Fibroblast of skin of left quadriceps (primary cell): ENCODE measurements at places on chromosomes 3 and 15.

- DNase-seq, result no peak
Observed at GRCh38 chr3:193375614-193376013, 2.9 kb downstream of the ATP13A5 start.

GRCh38 chr3:61605589-61606175 is 44.3 kb downstream of the PTPRG start:
- DNase-seq, result no peak

DNA sequence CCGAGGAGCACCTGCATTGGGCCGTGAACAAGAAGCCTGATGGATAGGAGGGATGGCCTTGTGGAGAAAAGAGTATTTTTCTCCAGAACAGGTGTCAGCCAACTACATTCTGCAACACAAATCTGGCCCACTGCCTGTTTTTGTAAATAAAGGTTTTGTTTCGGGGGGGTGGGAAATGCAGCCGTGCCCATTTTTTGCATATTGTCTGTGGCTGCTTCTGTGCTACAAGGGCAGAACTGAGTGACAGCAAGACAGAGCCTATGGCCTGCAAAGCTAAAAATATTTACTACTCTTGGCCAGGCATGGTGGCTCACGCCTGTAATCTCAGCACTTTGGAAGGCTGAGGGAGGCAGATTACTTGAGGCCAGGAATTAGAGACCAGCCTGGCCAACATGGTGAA is 95.9 kb upstream of the AKAP13 start:
- no peak for DNase-seq

GRCh38 chr3:150844484-150844883 is 60.8 kb downstream of the MINDY4B start:
- no peak for DNase-seq

DNA sequence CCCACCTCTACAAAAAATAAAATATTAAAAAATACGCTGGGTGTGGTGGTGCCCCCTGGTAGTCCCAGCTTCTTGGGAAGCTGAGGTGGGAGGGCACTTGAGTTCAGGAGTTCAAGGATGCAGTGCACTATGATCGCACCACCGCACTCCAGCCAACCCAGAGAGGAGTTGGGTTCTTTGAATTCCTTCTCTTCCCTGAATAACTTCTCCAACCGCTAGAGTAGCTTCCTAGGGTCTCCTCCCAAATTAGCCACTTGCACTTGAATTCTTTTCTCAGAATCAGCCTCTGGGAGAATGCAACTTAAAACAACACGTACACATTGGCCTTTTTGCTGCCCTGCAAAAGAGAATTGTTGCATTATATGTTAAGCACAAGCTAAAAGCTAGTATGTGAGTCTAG is 272.5 kb downstream of the ABHD5 start:
- DNase-seq, result no peak

GRCh38 chr3:155995525-155996370 is 124.6 kb upstream of the KCNAB1 start:
- DNase-seq, result peak; percentile 23

GRCh38 chr3:175307642-175308041 is 448.5 kb downstream of the NAALADL2 start:
- DNase-seq, result no peak

GRCh38 chr3:31331278-31331677 is 201.4 kb upstream of the STT3B start:
- no peak for DNase-seq

- no peak for DNase-seq
Observed at GRCh38 chr3:2839876-2840275, 270.3 kb downstream of the IL5RA start.

DNA sequence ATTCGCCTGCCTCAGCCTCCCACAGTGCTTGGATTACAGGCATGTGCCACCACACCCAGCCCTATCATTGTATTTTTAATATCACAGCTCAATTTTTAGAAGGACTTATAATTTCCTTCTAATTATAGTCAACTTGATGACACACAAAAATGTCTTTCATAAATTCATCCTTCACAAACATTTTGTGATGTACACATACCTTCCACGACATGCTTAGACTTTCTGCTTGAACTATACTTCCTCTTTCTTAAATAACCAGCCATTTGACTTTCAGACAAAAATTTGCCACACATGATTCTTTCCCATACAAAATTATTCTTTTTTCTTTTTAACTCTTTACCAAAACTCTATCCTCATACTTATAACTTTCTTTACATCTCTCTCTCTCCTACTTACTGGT is 48.4 kb upstream of the CCK start:
- DNase-seq, result no peak

GRCh38 chr15:57751177-57751800 is 44.8 kb downstream of the POLR2M start:
- peak; percentile 23 for DNase-seq

GRCh38 chr3:4906107-4906621 is 73.1 kb upstream of the BHLHE40 start:
- DNase-seq, result no peak

DNA sequence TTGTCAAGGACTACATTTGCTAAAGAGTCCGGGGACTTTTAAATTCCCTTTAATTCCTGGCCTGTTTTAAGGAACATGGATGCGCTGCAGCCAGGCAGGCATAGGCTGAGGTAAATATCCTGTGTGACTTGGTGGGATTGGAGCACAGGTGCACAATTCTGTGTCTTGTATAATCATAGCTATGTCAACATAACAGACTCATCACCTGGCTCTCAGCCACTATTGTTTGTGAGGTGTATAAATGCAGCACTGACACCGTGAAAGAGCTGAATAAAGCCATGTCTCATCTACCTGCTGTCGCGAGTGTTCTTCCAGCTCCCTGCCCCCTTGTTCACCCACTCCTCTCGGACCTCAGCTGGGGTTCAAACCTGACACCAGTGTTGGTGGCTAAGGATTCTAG is 109.7 kb downstream of the MFSD1 start:
- DNase-seq, result no peak

- no peak for DNase-seq
Observed at GRCh38 chr3:12312010-12312409, 23.1 kb downstream of the PPARG start.

DNA sequence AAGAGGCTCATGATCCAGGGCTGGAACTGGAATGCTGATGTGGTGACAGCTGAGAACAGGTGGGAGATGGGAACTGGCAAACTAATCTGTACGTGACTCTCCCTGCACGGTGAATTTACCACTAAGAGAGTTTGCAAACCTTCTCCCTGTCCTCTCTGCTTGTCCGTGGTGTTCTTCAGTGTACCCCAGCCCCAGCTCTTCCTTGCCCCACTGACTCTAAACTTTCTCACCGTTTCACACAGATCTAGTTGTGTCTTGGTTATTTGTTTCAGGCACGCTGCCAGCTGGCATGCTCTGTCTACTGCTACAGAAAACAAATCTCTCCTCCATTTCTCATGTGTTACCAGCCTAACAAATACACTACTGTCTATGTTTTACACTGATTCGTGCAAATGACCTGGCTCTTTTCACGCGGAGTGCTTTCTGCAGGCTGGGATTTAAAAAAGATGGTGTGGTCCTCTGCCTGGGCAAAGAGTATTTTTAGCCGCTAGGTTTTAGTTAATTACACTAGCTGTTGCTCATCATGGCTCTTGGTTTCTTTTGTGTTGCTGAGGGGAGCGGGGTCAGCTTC is 192.7 kb upstream of the LRIG1 start:
- no peak for DNase-seq

DNA sequence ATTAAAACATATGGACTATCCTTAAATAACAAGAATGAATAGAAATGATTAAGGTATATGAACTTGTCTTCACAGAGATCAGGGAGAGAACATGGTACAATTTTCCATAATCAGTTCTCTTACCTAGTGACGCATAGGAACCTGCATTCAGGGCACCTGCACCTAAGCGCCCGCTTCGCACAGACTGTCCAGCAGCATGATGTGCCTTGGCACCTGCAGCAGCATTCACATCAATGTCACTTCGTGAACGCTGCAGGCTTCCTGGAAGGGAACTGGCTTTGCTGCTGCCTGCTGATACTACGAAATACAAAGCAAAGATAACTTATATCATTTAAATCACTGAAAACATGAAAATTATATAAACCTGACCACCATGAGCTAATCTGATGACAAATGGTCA is 115.2 kb downstream of the CLASP2 start:
- DNase-seq, result no peak

DNA sequence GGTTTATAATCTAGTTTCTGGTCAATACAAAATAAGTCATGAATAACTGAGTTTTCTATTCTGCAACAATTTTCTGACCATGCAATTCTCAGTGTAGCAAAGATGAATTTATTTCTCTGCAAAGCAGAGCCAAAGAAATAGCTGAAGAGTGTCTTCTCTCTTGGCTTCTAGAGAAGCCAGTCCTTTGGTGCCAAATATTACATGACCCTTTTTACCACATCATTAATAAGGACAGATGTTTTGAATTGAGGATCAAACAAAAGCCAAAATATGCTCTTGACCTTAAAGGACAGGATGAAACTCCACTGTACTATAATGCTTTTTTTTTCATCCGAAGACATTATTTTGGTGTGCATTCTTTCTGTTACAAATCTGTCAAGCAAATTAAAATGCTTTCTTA is 40.2 kb upstream of the OSTN start:
- DNase-seq, result no peak

- DNase-seq, result no peak
Observed at GRCh38 chr3:156606729-156607128, 51.8 kb upstream of the SSR3 start.

DNA sequence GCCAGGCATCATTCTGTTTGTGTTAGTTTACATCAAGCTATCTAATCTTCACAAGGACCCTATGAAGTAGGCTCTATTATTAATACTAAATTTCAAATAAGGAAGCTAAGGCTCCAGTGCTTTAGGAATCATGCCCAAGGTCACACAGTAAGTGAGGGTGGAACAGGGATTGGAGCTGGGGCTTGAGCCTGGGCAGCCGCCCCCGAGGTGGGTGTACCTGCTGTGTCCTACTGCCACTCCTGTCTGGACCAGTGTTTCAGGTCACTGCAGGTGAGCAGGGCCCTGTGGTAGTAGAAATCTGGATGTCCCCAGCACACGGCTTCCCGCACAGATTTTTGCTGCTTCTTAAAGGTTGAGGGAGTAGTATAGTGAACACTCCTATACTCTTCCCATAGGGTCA is 6.5 kb downstream of the KLF13 start:
- no peak for DNase-seq

DNA sequence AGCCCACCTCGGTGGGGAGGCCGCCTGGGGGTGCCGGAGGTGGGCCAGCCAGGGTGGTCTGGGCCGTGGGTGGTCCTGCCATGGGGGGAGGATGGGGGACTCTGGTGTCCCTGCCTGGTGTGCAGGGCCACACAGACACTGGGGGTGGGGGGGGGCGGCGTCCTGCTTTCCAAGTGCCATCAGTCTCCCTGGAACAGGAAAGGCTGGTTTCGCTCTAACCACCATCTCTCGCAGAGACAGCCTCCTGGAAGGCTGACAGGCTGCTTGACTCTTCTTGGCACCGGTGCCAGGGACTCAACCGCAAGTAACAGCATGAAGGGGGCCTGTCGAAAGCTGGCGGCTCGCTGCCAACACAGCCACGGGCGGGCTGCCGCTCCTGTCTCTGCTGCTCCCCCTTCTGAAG is 40.3 kb downstream of the RGMA start:
- DNase-seq, result no peak

DNA sequence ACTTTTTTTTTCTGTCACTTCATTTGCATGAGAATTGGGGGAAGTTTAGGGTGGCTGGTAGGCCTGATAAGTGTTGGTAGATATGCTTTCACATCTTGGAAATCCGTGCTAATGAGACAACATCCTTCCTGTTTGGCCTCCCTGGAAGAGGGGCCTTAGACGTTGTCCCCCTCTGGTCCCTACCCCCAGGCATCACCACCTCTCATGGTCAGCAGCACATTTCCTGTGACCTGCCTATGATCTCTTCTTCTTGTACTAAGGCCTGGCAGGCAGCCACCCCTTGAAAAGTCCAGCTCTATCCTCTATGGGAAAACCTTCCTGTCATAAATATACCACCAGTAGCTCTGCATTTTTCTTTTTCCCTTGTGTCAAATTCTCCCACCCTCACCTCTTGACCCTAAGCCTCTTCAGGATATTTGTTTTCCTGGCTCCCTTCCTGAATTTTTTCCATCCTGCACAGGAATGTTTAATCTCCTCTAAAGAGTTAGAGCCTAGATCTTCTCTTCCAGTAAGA is 107.8 kb downstream of the SNRK start:
- DNase-seq, result no peak

DNA sequence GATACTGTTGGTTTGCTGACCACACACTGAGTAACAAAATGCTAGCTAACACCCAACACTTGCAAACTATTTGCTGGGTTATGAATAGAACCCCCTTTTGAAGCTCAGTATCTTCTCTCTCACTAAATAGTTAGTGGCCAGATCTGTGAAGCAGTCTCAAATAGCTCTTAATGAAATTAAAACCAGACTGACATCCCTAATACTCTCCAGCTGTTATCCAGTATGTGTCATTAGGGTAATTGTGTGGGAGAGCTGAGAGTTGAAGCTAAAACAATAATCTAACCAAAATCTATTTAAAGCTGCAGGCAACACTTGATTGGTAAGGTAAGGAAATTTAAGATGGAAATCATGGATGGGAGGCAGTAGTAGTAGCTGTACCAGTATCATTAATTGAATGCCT is 110.4 kb upstream of the RORA start:
- peak; percentile 30 for DNase-seq

DNA sequence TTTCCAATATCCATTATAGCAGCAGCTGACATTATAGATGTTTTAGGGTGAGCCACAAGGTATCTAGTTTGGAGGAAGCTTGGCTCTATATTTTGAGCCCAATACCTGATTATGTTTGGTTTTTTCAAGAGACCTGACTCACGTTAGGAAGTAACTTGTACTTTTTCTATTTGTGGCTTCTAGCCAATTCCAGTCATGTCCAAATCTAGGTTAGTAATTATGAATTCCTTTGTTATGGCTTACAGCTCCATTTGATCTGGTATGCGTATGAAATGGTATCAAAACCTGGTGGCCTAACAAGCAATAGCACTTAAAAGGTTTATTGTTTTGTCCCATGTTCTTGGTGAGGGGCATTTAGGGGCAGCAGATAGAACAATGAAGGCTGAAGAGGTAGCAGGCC is 115.9 kb downstream of the TOP2B start:
- no peak for DNase-seq

- DNase-seq, result peak; percentile 20
Observed at GRCh38 chr3:18237251-18238005, 187.7 kb downstream of the SATB1 start.

DNA sequence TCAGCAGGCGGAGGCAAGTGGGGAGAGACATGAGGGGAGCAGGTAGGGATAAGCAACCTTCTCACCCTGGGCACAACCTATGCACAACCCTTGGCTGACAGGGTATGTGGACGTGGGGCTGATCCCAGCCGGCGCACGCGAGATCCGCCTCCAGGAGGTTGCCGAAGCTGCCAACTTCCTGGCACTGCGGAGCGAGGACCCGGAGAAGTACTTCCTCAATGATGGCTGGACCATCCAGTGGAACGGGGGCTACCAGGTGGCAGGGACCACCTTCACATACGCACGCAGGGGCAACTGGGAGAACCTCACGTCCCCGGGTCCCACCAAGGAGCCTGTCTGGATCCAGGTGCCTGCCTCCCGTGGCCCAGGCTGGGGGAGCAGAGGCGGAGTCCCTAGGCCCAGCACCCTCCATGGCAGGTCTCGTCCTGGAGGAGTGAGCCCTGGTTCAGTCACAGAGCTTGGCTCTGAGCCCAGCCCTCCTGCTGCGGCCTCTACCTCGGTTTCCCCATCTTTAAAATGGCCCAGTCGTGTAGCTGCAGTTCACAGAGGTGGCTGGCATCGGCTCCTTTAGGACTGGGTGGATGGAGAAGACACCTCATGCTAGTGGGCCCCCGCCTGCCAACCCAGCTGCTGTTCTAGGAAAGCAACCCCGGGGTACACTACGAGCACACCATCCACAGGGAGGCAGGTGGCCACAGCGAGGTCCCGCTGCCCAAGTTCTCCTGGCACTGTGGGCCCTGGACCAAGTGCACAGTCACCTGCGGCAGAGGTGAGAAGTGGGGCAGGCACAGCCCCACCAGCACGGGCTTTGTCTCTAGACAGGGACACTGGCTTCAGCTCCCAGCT is 96.0 kb downstream of the TBC1D2B start:
- no peak for DNase-seq
